CD4-positive, alpha-beta memory T cell (primary cell): ENCODE measurements at places on chromosomes 1 and 21. TPM values are rescaled to one million over a fixed set of nuclear protein-coding genes. Genes with fewer than 3 reads are reported as not detected.

SMIM34 gene
- total RNA-seq, result not detected

DNA sequence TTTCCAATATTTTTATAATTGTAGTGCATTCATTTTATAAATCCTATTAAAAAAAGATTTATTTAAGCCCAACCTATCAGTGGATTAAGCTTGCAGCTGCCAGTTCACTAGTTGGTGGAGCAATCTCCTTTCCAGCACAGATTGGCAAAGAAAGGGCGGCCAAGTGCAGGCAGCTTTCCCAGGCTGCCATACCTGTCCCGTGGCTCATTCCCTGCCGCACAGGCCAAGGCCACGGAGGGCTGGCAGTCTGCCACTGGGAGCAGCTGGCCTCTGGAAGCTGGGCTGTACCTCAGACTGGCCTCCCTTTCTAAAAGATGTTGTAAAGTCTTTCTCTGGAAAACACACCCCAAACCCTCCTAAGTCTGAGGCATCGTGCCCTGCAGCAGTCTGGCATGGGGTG lies 74.2 kb downstream of the SIM2 start:
- no peak overlapping the region for H3K4me3 ChIP-seq
- no peaks in the 10 kb centered on the region for H3K4me1 ChIP-seq
- no peaks in the 10 kb centered on the region for H3K36me3 ChIP-seq
- H3K27ac ChIP-seq, result no peak overlapping the region

AGT gene
- not detected for total RNA-seq

CNIH3 gene
- total RNA-seq, result 2.5 TPM

C1orf105 gene
- total RNA-seq, result not detected
